ENCODE measurements at places on chromosomes 4 and X. TPM values are rescaled to one million over a fixed set of nuclear protein-coding genes. Genes with fewer than 3 reads are reported as not detected.

GRCh38 chrX:5733501-5733900 lies 495.2 kb downstream of the NLGN4X start:
- H3K4me3 ChIP-seq, result no peak overlapping the region
- no peaks in the 10 kb centered on the region for H3K27me3 ChIP-seq
- no peak for DNase-seq
- H3K27ac ChIP-seq, result no peak overlapping the region
- no peaks in the 10 kb centered on the region for H3K4me1 ChIP-seq

DNA sequence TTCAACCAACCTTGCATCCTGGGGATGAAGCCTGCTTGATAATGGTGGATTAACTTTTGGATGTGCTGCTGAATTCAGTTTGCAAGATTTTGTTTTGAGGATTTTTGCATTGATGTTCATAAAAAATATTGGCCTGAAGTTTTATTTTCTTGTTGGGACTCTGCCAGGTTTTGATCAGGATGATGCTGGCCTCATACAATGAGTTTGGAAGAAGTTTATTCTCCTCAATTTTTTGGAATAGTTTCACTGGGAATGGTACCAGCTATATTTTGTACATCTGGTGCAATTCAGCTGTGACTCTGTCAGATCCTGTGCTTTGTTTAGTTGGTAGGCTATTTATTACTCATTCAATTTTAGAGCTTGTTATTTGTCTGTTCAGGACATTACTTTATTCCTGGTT lies 340.3 kb upstream of the TRAM1L1 start:
- no peak overlapping the region for H3K4me3 ChIP-seq
- no peaks in the 10 kb centered on the region for H3K4me1 ChIP-seq
- H3K27ac ChIP-seq, result no peak overlapping the region

- no peak overlapping the region for H3K27ac ChIP-seq
- DNase-seq, result peak; percentile 33
- H3K36me3 ChIP-seq, result no peaks in the 10 kb centered on the region
Observed at GRCh38 chr4:4407299-4408131, 20.6 kb downstream of the NSG1 start.

CXorf65 gene
- total RNA-seq, result not detected

FGD1 gene
- 7.2 TPM for total RNA-seq

TCEAL7 gene
- 12.7 TPM for total RNA-seq
